Activated T-helper 1 cell treated with anti-CD3 and anti-CD28 coated beads, Interleukin-2, amount 50 U/mL, for 16 hours (primary cell): ENCODE measurements at places on chromosomes 3 and 15.

DNA sequence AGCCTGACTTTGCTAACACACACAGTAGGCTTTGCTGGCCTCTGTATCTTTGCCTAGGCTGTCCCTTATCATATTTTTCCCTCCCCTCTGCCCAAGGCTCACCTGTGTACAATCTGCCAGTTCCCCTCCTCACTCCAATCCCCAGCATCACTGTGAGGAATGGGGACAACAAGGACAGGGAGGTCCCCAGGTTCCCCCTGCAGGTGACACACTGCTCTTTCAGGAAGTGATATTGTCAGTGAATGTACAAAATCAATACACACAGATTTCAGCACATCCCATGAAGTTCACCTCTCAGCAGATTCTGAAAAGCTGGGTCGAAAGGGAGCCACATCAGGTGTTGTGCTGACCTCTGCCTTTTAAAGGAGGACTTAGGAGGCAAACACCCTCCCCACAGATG, 177.5 kb downstream of the RAB11A start:
- no peak for DNase-seq

DNA sequence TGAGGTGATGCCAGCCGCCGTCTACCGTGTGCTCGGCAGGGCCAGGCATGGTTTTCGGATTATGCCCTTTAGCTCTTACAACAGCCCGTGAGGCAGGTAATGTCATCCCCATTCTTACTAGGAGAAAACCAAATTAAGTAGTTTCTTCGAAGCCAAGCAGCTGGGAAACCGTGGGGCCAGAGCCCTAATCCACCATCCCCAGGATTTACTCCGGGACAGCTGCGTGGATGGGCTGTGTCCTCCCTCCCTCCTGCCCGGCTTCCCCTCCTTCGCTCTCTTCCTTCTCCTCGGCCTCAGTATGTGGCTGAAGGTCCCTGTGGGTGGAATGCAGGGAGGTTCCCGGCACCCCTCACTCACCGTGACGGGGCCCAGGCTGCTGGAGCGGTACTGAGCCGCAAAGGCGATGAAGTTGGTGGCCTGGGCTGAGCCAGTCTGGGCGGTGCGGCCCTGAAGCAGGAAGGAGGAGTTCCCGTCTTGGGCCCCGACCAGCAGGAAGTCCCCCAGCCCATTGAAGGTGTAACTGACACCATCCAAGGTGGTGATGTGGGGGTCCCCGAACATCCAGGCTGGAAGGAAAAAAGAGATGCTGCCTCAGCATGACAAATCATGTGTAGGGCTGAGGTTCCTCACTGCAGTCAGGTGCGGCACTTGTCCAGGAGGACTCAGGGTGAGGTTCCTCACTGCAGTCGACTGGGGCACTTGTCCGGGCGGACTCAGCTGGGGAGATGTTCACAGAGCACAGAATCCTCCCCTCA, 42.5 kb downstream of the MUC20 start:
- DNase-seq: no peak

- DNase-seq: no peak
Observed at GRCh38 chr3:73502609-73503583, 121.8 kb downstream of the PDZRN3 start.

- no peak for DNase-seq
Observed at GRCh38 chr3:129445471-129445870, 5.4 kb downstream of the IFT122 start.

- no peak for DNase-seq
Observed at GRCh38 chr15:38320181-38320580, 67.5 kb downstream of the SPRED1 start.

GRCh38 chr15:64851503-64851840, 9.8 kb downstream of the PLEKHO2 start:
- DNase-seq: no peak

GRCh38 chr15:43911235-43911781, 84.5 kb downstream of the WDR76 start:
- no peak for DNase-seq

DNA sequence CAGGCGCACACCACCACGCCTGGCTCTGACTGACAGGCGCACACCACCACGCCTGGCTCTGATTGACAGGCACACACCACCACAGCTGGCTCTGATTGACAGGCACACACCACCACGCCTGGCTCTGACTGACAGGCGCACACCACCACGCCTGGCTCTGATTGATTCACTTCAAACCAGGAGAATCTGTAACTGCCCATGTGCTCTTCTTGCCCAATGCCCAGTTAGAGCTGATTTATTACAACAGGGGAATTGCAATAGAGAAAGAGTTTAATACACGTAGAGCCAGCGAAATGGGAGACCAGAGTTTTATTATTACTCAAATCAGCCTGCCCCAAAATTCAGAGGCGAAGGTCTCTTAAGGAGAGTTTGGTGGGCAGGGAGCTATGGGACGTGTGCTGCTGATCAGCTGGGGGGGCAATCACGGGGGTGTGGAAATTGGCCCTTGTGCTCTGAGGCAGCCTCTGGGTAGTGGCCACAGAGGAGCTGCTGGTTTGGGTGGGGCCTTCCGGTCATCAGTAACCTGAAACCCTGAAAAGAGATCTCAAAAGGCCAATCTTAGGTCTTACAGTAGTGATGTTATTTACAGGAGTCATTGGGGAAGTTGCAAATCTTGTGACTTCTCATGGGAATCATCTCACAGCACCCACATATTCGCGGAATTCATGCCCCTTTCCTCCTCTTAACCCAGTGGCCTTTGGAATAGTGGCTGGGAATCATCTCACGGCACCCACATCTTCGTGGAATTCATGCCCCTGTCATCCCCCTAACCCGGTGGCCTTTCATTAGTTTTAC, 63.8 kb upstream of the TFRC start:
- no peak for DNase-seq

DNA sequence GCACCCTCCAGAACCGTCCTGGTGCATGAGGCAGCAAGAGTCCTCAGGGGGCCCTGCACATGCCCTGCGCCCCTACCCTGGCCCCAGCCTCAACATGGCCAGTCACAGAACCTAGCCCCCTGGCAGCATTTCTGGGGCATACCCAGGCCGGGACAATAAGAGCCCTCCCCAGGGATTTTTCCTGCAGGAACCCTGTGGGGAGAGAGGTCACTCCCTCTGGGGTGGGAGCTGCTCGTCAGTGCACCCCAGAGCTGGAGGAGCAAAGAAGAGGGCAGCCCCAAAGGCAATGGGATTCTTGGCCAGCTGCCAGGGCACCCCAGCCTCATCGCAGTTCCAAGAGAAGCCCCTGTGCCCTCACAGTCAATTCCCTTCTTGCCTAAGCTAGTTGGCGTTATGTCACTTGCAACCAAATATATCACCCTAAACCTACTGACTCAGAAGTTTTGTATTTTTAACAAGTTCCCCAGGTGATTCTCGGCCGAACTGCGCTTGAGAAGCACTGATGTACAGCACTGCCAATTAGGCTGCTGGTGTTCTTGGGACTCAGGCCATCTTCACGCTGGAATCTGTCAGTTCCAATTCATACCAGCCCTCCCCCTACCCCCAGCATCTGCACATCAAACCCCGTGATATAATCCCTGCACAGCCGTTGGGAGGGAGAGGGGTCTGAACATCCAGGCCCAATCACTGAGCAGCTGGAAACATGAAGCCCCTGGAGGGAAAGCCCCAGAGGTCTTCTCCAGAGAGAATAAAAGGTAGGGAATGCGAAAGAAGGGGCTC, 87.5 kb upstream of the PRR20G start:
- no peak for DNase-seq

DNA sequence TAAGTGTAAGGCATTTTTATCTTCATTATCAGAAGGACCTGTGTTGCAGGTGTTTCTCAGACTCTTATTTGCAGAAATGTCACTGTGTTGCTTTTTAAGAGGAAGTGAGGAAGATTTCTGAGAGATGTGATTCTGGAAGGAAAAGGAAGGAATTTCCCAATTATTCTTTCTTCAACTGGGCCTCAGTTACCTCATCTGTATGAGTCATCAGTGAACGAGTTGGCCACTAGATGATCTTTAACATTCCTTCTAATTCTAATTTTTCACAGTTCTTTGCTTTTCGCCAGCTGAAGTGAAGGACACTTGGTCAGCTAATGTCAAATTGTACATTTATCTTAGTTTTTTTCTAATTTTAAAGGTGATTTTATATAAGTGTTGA, 28.9 kb downstream of the CLEC3B start:
- DNase-seq: no peak

DNA sequence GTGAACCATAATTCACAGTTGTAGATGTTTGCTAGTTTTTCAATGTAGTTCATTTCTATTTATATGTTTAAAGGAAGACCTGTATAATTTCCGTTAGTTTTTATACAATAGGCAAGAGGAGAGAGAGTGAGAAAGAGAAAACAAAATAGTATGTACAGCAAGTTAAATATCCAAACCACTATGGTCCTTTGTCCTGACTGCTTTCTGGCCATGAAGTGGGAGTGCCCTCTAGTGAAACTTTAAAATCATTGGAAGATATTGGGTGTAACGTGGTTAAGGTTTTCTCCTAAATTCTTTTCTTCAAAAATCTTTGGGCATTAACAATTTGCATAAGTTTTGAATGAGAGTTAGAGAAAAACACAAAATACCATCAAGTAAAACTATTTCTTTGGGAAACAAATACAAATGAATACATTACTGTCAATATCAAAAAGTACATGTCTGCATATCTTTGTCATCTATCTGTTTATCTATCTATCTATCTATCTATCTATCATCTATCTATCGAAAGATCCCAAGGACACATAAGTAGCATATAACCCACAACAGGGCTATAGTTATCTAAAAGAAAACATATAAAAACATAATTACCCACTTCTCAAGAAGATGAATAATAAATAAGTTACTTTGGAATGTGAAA, 534.6 kb upstream of the ATP11B start:
- no peak for DNase-seq

DNA sequence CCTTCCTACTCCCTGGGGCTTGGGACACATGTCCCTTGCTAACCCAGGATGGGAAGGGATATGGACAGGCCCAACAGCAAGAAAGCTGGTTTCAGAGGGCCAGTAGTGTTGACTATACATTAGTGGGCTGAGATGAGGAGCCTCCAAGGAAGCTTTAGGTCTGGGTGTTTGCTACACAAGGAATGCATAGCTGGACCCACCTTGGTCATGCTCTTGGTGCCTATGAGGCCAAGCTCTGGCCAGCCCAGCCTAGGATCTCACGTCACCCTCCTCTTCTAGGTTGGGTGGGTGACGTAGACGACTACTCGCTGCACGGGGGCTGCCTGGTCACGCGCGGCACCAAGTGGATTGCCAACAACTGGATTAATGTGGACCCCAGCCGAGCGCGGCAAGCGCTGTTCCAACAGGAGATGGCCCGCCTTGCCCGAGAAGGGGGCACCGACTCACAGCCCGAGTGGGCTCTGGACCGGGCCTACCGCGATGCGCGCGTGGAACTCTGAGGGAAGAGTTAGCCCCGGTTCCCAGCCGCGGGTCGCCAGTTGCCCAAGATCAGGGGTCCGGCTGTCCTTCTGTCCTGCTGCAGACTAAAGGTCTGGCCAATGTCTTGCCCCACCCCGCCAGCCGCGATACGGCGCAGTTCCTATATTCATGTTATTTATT, 653 bp upstream of the WDR6 start:
- no peak for DNase-seq

DNA sequence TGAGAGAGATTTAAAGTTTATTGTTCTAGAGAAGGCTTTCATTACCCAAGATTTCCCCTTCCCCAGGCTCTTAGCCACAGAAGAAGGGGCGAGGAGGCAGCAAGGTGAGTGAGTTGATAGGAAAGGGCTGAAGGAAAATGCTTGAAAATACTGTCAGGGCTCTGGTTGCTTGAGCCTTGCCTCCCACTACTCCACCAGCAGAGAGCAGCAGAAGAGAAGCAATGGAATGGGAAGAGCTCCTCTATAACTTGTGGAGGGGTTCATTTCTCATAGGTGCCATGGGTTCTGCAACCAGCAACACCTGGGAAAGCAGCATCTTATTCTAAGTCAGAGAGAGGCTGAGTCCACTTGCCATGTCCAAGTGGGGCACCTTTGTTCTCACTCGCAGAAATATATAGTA, 184.0 kb upstream of the CNTN6 start:
- no peak for DNase-seq

GRCh38 chr3:78174821-78175220, 1134.9 kb downstream of the ROBO2 start:
- DNase-seq: no peak
